Immature natural killer cell (primary cell): ENCODE measurements at places on chromosomes 2 and 18.

DNA sequence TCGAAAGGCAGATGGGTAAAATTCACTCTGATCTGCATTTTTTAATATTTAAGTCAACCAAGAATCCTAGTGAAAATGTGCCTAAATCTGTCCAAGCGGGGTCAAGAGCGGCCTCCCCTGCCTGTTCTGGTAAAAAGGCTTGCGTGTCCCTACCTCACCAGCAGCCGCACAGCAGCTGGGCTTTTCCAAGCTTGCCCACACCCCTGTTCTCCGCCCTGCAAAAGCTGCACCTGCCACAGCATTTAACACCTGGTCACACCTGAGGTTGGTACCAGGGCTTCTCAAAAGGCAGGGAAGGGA, 25.8 kb upstream of the TMEM182 start:
- peaks cover 44% of the 10 kb centered on the region for H3K4me1 ChIP-seq
- H3K27me3 ChIP-seq = peaks cover 3% of the 10 kb centered on the region
- H3K36me3 ChIP-seq = peaks cover 6% of the 10 kb centered on the region

DNA sequence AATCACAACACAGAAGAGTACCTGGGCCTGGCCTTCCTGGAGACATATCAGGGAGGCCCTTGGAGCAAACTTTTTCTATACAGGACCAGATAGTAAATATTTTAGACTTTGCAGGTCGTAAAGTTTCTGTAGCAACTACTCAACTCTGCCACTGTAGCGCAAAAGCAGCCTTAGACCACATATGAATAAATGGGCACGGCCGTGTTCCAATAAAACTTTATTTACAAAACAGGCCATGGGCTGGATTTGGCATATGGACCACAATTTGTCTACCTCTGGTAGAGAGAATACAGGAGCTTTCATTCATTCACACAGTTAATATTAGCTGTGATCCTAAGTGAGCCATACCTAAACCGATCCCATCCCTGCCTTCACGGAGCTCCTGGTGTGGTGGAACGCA, 98.6 kb upstream of the CAB39 start:
- no peak overlapping the region for H3K4me3 ChIP-seq
- no peaks in the 10 kb centered on the region for H3K27me3 ChIP-seq
- no peak overlapping the region for H3K27ac ChIP-seq

DNA sequence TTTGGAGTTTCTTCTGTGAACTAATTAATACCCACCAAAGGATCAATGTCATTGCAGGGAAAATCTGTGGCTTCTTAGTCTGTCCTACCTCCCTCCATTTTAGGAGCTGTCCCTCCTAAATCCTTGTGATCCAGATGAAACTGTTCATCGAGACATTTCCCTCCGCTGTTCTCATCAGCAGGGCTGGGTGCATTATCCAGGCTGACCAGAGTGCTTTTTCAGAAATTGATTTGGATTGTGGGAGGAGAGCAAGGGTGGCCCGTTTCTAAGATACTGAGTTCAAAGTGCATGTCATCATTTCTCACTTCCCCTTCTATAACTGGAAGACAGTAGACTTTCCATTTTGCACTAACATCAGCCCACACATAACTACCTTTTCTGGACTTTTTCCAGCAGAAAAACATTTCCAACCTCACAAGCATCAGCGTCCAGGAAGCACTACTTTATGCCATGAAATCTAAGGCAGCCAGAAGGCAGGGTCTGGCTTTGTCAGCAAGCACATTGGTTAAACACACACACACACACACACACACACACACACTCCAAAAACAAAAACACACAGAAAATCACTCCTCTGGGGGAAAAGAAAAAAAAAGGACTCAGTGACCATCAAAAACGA, 94.1 kb downstream of the ANKRD44 start:
- peak overlapping the region; percentile 63 for H3K4me3 ChIP-seq
- no peak for DNase-seq
- peaks cover 2% of the 10 kb centered on the region for H3K27me3 ChIP-seq
- H3K36me3 ChIP-seq = peaks cover 5% of the 10 kb centered on the region
- peaks cover 82% of the 10 kb centered on the region for H3K4me1 ChIP-seq

DNA sequence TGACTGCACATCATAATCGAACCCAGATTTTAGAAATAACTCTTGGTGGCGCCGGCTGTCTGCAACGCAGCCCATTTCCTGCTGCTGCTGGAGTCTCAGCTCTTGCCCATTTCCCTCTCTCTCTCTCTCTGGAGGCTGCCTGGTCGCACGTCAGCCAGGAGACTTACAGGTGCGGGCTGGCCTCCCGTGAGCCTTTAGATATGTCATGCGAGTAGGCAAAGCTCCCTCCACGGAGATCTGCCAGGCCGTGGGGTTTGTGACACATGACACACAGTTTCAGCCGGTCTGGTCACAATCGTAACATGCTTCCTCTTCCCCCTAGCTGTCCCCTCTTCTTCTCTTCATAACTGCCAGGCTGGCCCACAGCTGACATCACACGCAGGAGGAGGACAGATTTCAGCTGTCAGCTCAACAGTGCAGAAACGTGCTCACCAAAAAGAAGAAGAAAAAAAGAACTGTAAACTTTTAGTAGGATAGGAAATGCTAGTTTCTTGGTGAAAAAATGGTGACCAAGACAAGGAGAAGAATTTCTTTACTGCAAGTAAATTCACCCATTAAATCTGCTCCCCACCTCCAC, 489.3 kb downstream of the ZNF516 start:
- no peak overlapping the region for H3K4me3 ChIP-seq
- peaks cover 4% of the 10 kb centered on the region for H3K27me3 ChIP-seq
- H3K4me1 ChIP-seq = no peaks in the 10 kb centered on the region
- DNase-seq = no peak

DNA sequence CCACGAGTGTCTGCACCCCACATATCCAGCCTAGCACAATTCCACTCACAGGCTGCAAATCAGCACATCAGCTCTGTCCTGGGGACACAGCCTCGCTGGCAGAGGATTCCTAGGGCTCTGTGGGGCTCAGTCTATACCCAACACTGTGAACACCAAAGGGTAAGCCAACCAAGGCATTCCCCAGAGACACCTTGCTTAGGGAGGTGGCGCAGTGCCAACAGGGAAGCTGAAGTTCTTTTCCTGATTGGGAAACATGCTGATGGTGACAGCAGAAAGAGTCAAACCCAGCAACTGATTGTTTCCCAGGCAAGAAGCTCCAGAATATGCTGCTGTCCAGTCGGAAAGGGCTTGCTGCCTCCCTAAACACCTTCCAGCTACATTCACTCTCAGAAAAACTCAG, 55.8 kb downstream of the TTC32 start:
- no peaks in the 10 kb centered on the region for H3K36me3 ChIP-seq
- DNase-seq = no peak
- H3K4me3 ChIP-seq = no peak overlapping the region
- H3K4me1 ChIP-seq = no peaks in the 10 kb centered on the region

DNA sequence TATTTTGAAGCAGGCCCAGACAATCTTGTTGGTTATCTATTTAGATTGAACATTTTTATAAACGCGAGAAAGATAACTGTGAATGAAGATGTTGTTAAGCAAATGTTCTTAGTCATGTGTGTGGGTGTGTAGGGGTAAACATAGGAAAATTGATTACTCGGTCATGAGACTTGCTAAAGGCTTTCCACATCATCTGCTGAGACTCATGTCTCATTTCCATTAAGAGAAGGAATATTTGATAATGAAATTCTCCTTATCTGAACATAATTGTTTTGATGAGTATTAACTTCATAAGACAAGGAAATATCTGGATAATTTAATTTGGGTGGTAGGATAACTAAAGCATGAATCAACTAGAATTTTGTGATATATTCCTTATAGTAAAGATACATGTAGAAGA, 19.7 kb downstream of the CCDC102B start:
- no peak for DNase-seq
- H3K4me1 ChIP-seq = no peaks in the 10 kb centered on the region
- H3K36me3 ChIP-seq = no peaks in the 10 kb centered on the region
- no peaks in the 10 kb centered on the region for H3K27me3 ChIP-seq
- H3K27ac ChIP-seq = no peak overlapping the region

GRCh38 chr2:44273076-44273475, 2.2 kb upstream of the SLC3A1 start:
- H3K4me3 ChIP-seq = no peak overlapping the region
- no peaks in the 10 kb centered on the region for H3K36me3 ChIP-seq
- H3K4me1 ChIP-seq = no peaks in the 10 kb centered on the region

DNA sequence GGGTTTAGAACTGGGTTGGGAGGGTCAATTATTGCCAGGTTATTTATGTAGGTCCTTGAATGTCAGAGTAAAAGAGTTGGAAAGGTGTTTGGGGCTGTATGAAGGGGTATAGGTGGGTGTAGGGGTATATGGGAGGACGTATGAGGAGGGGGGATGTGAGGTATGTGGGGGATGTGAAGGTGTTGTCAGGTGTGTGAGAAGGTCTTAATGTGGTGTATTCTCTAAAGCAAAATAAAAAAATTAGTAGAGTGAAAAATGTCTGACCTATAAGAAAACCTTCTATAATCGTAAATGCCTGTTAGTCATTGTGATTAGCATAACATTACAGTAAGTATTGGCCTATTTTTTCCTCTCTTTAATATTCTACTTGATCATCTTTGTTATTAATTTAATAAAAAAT, 25.1 kb downstream of the ACVR2A start:
- no peak for DNase-seq
- H3K27ac ChIP-seq = peak overlapping the region; percentile 14
- H3K36me3 ChIP-seq = no peaks in the 10 kb centered on the region
- peaks cover 18% of the 10 kb centered on the region for H3K4me1 ChIP-seq
- H3K4me3 ChIP-seq = peak overlapping the region; percentile 24

DNA sequence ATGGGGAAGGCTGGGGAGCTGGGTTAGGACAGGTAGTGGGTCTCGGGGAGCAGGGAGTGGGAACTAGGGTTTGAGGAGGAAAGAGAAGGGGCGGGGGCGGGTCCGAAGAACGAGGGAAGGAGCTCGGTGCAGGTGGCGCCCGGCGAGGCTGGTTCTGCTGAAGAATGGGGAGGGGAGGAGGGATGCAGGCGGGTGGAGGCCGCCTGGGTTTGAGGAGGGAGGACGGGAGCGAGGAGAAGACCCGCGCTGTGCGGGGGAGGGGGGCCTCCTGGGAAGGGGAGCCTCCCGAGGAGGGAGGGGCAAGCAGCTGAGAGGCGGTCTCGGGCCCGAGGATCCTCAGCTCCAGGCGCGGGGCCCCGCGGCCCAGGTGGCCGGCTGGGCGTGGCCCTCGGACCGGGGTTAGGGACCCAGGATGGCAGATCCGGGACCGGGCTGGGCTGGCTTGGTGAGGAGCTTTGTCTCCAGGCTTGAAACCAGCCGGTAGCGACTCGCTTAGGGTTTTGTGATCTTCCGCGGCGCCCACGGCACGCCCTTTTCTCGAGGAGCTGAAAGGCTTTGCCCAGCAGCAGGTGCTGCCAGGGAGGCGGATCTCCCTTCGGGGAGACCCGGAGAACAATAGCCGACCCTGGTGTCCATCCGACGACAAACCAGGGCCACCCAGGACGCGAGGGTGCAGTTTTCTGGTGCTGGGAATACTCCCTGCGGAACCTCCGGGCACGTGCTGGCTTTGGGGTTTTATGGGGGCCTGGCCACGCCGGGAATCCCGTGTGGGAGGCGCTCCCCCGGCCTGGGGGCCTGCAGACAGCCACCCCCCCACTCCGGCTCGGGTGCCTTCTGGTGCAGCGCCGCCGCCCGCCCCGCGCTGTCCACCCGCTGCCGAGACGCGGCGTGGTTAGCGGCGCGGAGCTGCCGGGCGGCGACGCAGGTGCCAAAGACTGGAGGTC, 1.4 kb downstream of the DPYSL5 start:
- H3K27me3 ChIP-seq = peaks cover 21% of the 10 kb centered on the region
- no peaks in the 10 kb centered on the region for H3K36me3 ChIP-seq
- peaks cover 12% of the 10 kb centered on the region for H3K4me1 ChIP-seq
- H3K4me3 ChIP-seq = no peak overlapping the region
- DNase-seq = no peak

GRCh38 chr2:43100883-43101662, 125.3 kb downstream of the ZFP36L2 start:
- no peak overlapping the region for H3K27ac ChIP-seq
- H3K36me3 ChIP-seq = peaks cover 4% of the 10 kb centered on the region
- no peaks in the 10 kb centered on the region for H3K4me1 ChIP-seq

- DNase-seq = peak; percentile 83
- H3K27me3 ChIP-seq = peaks cover 1% of the 10 kb centered on the region
These were observed 43.2 kb upstream of the UBE2F start for GRCh38 chr2:237923481-237924163.

DNA sequence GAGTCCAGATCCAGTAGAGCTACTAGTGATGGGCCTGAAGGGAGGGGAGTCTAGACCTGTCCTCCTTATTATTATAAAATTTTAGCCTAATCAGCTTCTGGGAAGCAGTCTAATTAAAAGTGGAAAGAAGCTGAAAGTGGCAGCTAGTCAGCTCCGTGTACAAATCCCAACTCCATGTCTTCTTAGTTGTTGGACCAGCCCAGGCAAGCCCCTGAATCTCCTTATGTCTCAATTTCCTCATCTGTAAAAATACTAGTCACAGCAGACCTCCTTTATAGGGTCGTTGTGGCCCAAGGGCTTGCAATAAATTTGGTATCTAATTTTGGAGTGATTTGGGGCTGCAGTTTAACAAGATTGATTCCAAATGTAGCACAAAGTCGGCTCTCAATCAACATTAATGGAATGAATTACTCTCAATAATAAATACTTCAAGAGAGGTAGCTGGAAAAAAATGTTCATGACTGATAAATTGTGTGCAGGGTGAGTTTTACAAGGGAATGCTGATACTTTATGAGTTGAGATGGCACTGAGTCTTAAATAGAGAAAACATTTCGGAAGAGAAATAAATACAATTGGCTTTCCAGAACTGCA, 118.3 kb upstream of the NDUFV2 start:
- no peak overlapping the region for H3K4me3 ChIP-seq
- no peaks in the 10 kb centered on the region for H3K36me3 ChIP-seq
- peaks cover 6% of the 10 kb centered on the region for H3K27me3 ChIP-seq
- no peak overlapping the region for H3K27ac ChIP-seq

GRCh38 chr2:215028231-215028630, 110.2 kb downstream of the ABCA12 start:
- H3K4me3 ChIP-seq = no peak overlapping the region
- no peak overlapping the region for H3K27ac ChIP-seq
- no peaks in the 10 kb centered on the region for H3K4me1 ChIP-seq
- no peak for DNase-seq
- no peaks in the 10 kb centered on the region for H3K27me3 ChIP-seq
- H3K36me3 ChIP-seq = no peaks in the 10 kb centered on the region

- H3K27me3 ChIP-seq = peaks cover 7% of the 10 kb centered on the region
- H3K4me1 ChIP-seq = peaks cover 12% of the 10 kb centered on the region
These were observed at the start of gene TCF7L1 for GRCh38 chr2:85132834-85133637. TSS of gene TCF7L1 (plus strand) at chr2:85133392. CDS start at chr2:85133685, 293 bp downstream.

- H3K36me3 ChIP-seq = no peaks in the 10 kb centered on the region
- H3K27ac ChIP-seq = no peak overlapping the region
- DNase-seq = no peak
- no peaks in the 10 kb centered on the region for H3K27me3 ChIP-seq
- H3K4me3 ChIP-seq = no peak overlapping the region
These were observed 256.8 kb upstream of the ZEB2 start for GRCh38 chr2:144776766-144777165.

GRCh38 chr2:233060501-233060979, 398 bp downstream of the INPP5D start:
- peaks cover 17% of the 10 kb centered on the region for H3K27me3 ChIP-seq
- no peaks in the 10 kb centered on the region for H3K36me3 ChIP-seq
- DNase-seq = no peak
- H3K27ac ChIP-seq = peak overlapping the region; percentile 97
- H3K4me1 ChIP-seq = peaks cover 59% of the 10 kb centered on the region
